Skeletal muscle tissue (tissue), 5 donors: ENCODE measurements at places on chromosomes 16 and 17. TPM values are rescaled to one million over a fixed set of nuclear protein-coding genes. Genes with fewer than 3 reads are reported as not detected.

Gene CDRT15L2
- total RNA-seq = not detected

Gene MYH11
- total RNA-seq = 23.0 TPM

Gene HEXD
- 11.5 TPM for total RNA-seq

Gene CD300LF
- total RNA-seq = 0.52 TPM

Gene DNASE1L2
- total RNA-seq = 0.52 TPM

Gene KRT12
- total RNA-seq = not detected

Gene AATK
- total RNA-seq = 10.4 TPM

Gene CUEDC1
- 10.4 TPM for total RNA-seq
